Activated T-helper 9 cell treated with anti-CD3 and anti-CD28 coated beads, Interleukin-2, amount 50 U/mL, for 16 hours (primary cell): ENCODE measurements at places on chromosomes 7 and 10.

- DNase-seq: no peak
Observed at GRCh38 chr7:92644406-92645113, 54.4 kb upstream of the FAM133B start.

DNA sequence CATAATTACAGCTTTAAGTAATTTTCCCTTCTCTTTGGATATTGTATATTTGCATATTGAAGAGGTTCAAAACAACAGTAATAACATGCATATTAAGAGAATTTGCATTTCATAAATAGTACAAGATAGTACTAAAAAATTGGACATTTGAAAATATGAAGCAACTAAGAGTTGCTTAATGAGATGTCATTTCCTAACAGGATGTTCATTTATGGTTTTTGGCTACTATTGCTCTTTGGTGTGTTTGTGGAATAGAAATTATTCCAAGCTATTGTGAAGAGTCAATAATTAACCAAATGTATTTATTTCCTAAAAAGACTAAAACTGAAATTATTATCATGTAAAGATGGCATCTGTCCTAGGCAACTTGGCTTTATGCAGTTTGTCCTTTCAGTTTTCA is 4.1 kb upstream of the SGCE start:
- DNase-seq: no peak

DNA sequence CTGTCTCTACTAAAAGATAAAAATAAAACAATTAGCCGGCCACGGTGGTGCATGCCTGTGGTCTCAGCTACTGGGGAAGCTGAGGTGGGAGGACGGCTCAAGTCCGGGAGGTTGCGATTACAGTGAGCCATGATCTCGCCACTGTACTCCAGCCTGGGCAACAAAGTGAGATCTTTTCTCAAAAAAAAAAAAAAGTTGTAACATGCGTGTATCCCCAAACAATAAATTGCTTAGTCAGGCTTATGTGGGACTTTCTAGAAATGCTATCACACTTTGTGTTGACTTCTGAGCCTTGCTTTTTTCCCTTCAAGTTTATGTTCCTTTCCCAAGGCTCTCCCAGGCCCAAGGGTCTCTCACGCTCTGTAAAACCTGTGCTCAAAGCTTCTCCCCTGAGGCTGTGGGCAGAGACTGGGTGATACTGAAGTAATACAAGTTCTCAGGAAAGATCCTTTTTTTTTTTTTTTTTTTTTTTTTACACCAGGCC is 88.0 kb upstream of the TNS3 start:
- DNase-seq: no peak

GRCh38 chr7:49483142-49483541 is 290.3 kb upstream of the VWC2 start:
- no peak for DNase-seq

DNA sequence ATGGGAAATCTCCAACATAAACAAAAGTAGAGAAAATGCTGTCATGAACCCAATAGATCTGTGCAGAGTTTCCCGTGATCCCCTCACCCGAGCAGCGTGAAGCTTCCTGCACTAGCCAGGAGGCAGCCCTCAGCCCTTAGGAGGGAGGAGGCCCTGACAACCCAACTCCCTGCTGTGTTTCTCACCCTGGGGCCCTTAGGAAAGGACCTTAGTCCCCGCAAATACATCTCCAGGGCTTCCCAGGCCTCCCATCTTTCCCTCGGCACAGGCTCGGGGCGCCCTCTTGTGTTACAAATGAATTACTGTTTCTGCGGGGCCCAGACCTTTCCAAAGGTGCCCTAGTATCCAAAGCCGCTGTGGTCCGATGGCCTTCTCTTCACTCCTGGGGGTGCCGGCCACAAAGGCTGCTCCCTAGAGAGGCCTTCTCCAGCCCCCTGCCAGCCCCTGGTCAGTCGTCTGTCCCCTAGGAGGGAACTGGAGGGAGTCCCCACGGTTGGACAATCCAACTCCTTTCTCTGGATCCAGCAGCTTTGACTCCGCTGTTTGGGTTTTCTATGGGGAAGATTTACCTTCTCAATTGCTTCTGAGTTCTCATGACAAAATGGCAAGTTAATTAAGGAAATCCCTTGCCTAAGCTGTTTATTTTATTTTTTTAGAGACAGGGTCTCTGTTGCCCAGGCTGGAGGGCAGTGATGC is 49.9 kb upstream of the SH2B2 start:
- DNase-seq: no peak

DNA sequence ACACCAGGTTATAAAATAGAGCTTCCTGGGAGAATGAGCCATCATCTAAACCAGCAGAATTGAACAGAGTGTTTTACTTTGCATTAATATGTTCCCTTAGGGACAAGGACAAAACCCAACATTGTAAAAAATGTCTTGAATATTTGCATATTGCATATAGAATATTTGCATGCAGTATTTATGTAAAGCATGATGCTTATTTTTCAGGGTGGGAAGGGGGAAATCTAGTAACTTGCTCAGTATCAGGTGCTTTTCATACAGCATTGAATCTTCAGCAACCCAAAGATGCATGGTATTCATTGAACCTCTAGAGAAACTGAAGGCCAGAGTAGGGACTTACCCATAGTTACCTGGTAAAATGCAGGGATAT is 409.2 kb upstream of the ZMIZ1 start:
- DNase-seq: no peak

DNA sequence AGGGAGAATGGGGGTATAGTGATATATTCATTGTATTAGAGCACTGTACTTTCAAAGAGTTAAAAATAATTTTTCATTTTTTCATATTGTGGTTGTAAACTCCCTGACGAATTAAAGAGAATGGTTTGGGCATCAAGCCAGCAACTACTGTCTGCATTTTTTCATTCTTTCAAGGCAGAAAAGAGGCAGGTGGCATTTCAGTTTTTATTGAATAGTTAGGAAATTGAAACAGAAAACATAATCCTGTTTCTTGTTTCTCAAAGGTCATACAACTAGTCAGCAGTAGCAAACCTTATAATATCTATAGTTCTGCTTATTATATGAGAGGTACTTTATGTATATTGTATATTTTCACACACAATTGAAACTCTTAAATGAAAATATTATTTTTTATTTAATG is 303.9 kb upstream of the KCND2 start:
- no peak for DNase-seq

- no peak for DNase-seq
Observed at GRCh38 chr10:19713159-19713558, 103.1 kb upstream of the PLXDC2 start.

DNA sequence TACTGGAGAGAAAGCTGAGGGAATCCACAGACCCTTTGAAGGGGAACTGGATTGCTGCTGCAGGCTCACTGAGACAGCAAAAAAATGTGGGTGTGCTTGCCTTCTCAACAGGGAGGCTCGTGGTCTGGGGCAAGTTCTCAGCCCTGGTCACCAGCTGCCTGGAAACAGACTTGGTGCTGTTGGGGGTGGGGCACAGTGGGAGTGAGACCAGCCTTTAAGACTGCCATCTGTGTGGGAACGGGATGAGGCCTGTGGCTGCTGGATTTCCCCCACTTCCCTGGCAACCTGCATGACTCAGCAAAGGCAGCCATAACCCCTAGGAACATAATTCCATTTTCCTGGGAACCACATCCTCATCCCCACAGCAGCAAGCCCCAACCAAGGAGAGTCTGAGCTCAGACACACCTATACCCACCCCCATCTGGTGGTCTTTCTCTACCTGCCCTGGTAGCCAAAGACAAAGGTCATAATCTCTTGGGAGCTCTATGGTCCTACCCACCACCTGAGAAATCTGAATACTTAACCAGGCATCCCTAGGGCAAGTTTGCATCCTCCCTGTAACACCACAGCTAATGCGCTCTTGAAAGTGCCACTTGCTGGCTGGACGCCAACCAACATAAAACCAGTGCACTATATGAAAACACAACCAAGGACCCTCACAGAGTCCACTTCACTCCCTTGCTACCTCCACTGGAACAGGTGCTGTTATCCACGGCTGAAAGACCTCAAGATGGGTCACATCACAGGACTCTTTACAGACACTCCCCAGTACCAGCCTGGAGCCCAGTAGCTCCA is 45.0 kb upstream of the TFEC start:
- no peak for DNase-seq

DNA sequence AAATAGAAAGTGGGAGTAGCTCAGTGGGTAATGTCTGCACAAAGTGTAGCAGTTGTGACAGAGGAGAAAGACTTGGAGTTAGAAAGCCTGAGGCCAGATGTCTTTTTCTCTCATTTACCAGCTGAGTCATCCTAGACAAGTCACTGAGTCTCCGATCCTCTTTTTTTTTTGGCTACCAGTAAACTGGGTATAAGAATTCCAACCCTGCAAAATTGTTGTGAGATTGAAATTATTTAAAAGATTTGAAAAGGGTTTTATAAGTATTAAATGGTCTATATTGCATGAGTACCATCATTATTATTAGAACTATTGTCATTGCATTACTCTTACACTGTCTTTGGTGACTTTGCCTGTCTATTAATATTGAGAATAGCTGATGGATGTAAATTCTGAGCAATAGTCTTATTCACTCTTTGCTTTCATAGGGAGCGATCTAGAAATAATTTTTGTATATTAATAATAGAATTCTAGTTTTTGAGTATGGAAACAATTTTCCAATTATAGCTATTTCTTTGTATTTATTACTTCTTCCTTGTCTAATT is 74.0 kb downstream of the ARID5B start:
- no peak for DNase-seq
